ENCODE measurements at places on chromosomes 3 and 15. TPM values are rescaled to one million over a fixed set of nuclear protein-coding genes. Genes with fewer than 3 reads are reported as not detected.
A peak's percentile ranks its signal among the peaks of the same experiment; 100 is the strongest.

DNA sequence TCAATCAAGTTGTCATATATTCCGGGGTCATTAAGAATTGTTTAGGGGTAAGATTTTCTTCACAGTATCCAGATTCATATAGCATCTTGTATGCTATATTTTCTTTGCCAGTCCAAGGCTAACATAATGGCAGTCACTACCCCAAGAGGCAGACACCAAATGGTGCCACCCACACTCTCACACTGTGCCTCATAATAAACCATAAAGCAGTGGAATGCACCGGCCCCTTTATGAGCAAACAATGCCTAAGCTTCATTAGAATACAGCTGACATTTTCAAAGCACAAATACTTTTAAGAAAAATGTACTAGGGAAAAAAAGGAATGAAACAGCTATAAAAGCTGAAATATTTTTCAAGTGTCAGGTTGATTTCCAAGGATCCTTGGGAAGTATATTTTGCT is 121.6 kb downstream of the TFDP2 start:
- no peaks in the 10 kb centered on the region for H3K36me3 ChIP-seq
- H3K27ac ChIP-seq, result peak overlapping the region; percentile 71
- peak; percentile 49 for DNase-seq
- H3K4me1 ChIP-seq, result peaks cover 24% of the 10 kb centered on the region
- H3K4me3 ChIP-seq, result peak overlapping the region; percentile 62
- no peaks in the 10 kb centered on the region for H3K27me3 ChIP-seq

Gene SGO1
- total RNA-seq, result 31.8 TPM

Gene AMOTL2
- total RNA-seq, result 96.2 TPM

- peaks cover 20% of the 10 kb centered on the region for H3K4me1 ChIP-seq
- no peaks in the 10 kb centered on the region for H3K36me3 ChIP-seq
- H3K27me3 ChIP-seq, result no peaks in the 10 kb centered on the region
- no peak overlapping the region for H3K4me3 ChIP-seq
- DNase-seq, result peak; percentile 72
- no peak overlapping the region for H3K27ac ChIP-seq
Measured at GRCh38 chr3:71859123-71859519, 74.2 kb upstream of the PROK2 start.

- no peak overlapping the region for H3K27ac ChIP-seq
- H3K4me1 ChIP-seq, result no peaks in the 10 kb centered on the region
- H3K36me3 ChIP-seq, result no peaks in the 10 kb centered on the region
Measured at GRCh38 chr15:58069008-58069407, 3.5 kb upstream of the ALDH1A2 start.

Data from GM23338 (cell line).